Stimulated activated memory B cell treated with anti-CD40 and anti-IgM and Interleukin-4, amounts not matched to agents 10 μg/mL and 1 μg/mL and 100 μg/mL, for 72 hours (primary cell): ENCODE measurements at places on chromosomes 1 and 21.

- H3K4me3 ChIP-seq = no peak overlapping the region
- peak; percentile 4 for ATAC-seq
- no peaks in the 10 kb centered on the region for H3K4me1 ChIP-seq
- peaks cover 29% of the 10 kb centered on the region for H3K27me3 ChIP-seq
Observed at GRCh38 chr21:36732217-36732616, 33.3 kb downstream of the SIM2 start.

GRCh38 chr1:218301217-218301616, 16.1 kb downstream of the RRP15 start:
- no peak overlapping the region for H3K27ac ChIP-seq
- peaks cover 27% of the 10 kb centered on the region for H3K36me3 ChIP-seq
- H3K27me3 ChIP-seq = no peaks in the 10 kb centered on the region
- ATAC-seq = no peak

DNA sequence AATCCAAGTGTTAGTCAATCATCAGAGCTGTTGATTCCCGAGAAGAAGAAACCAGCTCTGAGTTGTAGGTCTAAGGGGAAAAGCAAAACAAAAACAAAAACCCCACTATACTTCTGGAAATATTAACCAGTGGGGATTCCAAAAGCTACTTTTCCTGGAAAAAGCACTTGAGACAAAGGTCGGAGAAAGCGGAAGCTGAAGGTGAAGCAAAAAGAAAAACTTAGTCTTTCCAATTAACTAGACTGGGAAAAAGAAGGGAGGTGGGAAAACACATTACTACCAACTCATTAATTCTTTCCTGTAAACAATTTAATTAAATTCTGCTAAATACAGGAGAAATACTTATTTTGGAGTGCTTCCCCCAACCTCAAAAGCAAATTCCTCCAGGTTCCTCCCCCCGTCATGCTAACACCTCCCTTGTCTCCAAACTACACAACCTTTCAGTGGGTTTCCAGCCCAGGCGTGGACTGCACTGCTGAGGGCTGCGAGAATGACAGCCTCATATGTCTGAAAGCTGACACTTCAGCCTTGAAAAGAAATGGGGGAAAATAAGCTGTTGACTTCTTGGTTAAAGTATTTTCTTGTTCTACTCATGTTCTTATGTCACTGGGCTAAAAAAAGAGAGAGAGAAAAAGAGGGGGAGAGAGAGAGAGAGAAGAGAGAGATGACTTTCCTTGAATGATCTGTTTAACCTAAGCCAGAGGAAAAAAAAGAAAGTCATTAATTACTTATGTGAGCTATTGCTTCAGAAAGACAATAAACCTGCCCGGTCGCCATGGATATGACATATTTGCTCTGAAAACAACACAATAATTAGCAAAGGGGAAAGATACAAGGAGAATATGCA, 5.1 kb downstream of the CASZ1 start:
- H3K27ac ChIP-seq = no peak overlapping the region
- H3K27me3 ChIP-seq = peaks cover 53% of the 10 kb centered on the region
- ATAC-seq = no peak
- no peak overlapping the region for H3K4me3 ChIP-seq
- H3K4me1 ChIP-seq = peaks cover 7% of the 10 kb centered on the region
- no peaks in the 10 kb centered on the region for H3K36me3 ChIP-seq

- H3K4me1 ChIP-seq = peaks cover 20% of the 10 kb centered on the region
- peaks cover 56% of the 10 kb centered on the region for H3K27me3 ChIP-seq
- no peak for ATAC-seq
- H3K4me3 ChIP-seq = no peak overlapping the region
- no peak overlapping the region for H3K27ac ChIP-seq
Observed at GRCh38 chr1:32877211-32878110, 6.7 kb upstream of the FNDC5 start.

DNA sequence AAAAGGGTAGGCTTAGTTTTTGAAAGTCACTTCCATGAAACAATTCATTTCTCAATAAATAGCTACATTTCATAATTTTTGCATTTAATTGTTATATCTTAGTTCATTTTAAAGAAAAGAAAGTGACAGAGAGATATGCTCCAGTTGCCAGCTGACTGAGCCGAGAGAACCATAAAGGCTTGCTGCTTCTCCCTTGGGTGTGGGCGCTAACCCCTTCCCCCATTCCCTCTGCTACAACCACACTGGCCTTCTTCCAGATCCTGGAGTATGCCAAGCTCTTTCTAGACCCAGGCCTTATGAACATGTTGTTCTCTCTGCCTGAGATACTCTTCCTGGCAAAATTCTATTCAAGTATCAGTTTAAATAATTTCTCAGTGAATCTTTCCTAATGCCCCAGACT, 12.3 kb downstream of the SORT1 start:
- peaks cover 8% of the 10 kb centered on the region for H3K4me1 ChIP-seq
- no peak overlapping the region for H3K27ac ChIP-seq
- no peak overlapping the region for H3K4me3 ChIP-seq
- H3K27me3 ChIP-seq = peaks cover 77% of the 10 kb centered on the region
